ENCODE measurements at places on chromosomes 2 and 18.

GRCh38 chr2:43363120-43363519 lies 136.7 kb upstream of the ZFP36L2 start:
- no peak for DNase-seq

DNA sequence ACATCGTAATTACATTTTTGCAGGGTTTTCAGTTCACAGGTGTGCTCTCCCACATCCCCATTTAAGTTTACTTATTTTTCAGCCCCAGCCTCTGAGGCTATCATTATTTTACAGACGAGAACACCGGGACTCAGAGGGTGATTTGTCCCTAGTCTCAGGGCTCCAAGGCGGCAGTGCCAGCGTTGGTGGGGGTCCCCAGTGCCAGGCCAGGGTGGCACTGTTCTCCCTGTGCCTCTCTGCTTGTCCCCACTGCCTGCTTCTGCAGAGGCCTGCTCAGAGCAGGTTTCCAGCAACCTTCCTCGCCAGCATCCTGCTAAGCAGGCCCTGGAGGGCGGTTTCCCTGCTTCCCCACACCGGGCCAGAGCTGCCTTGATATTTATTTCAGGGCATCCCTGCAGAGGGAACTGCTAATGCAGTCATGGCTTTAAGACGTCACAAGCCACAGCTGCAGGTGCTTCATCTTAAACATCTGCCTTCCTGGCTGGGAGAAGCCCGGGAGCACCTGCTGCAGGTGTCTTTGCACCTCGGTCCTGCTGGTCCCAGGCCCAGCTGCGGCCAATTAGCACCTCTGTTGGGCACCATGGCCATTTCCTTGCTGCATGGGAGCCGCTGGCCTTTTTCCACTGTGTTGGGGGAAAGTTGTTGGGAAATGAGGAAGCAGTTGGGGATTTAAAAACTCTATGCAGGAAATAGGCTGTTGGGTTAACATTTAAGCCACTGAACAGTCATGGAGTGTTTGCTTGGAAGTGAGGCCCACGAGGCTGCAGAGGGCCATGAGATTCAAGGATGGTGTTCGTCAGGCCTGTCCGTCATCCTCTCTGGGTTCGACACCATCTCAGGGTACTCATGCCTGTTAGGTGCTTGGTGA lies 22.8 kb downstream of the HPCAL1 start:
- DNase-seq: no peak

GRCh38 chr2:85235281-85235680 lies 92.5 kb downstream of the TGOLN2 start:
- DNase-seq: no peak

DNA sequence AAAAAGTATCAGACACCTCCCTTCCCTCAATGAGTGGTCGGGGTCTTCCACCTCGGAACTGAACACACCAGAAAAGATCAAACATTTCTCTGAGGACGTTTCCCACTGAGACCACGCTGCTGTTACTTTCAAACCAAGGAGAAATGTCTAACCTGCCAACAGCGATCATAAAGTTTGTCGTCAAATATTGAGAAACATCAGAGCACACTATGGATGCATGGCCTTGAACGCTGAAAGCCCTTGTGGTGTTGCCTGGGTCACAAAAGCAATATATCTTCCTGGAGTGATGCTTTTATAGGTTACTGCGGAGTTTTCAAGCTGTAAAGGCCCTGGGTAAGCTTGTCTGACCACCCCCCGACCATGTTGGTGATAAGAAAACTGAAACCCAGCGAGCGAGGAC lies 70.2 kb upstream of the ID2 start:
- no peak for DNase-seq

DNA sequence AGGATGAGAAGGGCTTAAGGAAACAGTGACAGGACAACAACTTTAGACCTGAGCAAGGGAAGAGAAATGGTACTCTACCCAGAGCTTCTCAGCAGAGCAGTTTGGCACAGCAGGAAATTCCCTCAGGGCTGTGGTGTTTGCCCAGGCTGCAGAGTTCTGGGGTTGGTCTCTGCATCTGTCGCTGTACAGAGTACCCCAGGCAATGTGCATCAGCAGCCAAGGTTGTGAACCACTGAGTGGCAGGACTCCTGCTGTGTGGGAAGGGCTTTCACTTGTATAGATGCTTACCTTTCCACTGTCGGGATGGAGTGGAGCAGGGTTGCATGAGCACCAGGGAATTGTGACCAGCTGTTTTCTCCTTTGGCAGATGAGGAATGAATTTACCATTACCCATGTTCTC lies 21.2 kb downstream of the STAMBP start:
- DNase-seq: no peak

DNA sequence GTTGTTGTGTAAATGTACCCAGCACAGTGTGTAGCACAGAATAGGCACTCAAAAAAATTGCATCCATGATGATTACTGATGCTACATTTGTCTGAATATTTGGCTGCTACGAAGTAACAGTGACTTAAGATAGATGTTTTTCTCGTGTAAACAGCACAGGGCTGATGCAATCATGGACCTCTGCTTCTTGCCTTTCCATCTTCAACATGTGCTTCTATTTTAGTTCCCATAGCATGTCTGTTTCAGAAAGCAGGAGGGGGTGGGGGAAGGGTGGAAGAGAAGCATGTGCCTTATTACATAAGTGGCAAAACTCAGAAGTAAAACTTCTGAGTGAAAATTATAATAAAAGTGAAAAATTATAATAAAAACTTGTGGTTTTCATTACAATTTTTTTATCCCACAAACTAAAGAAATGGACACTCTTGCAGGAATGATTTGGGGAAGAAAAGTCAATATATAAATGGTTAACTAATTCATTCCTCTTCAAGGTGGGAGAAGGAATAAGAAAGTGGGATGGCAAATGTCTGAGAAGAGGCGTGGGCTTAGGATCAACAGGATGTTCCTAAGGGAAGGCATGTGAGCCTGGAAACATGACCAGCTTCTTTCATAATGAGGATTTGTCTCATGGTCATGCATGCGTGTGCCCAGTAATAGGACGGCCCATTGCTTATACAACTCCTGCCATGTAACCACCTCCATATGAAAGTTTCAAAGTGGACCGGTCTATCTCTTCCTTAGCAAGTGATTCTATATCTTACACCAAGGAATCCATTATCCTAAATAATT lies 27.2 kb downstream of the CCBE1 start:
- DNase-seq: no peak

- no peak for DNase-seq
Measured at GRCh38 chr18:22172594-22173049, 3.2 kb downstream of the GATA6 start.

- peak; percentile 55 for DNase-seq
Measured at GRCh38 chr18:75207310-75208154, 1.4 kb downstream of the PTGR3 start.

DNA sequence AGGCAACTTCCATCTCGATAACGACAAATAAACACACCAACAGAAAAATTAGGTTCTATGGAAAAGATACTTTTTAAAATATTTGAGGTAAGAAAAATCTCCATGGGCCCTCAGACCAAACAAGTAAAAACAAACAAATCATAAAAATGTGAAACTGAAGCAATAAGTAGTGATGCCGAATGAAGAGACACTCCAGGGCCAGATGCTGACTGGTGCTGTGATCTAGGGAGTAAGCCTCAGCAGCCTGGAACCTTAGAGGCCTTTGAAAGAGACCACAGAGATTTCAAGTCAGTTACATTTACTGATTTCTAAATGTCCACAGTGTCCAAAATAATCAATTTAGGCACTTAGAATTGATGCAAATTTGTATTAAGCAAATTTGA lies 1144.7 kb downstream of the CNTNAP5 start:
- DNase-seq: no peak

- DNase-seq: no peak
Measured at GRCh38 chr18:77071061-77071460, 61.5 kb downstream of the MBP start.

DNA sequence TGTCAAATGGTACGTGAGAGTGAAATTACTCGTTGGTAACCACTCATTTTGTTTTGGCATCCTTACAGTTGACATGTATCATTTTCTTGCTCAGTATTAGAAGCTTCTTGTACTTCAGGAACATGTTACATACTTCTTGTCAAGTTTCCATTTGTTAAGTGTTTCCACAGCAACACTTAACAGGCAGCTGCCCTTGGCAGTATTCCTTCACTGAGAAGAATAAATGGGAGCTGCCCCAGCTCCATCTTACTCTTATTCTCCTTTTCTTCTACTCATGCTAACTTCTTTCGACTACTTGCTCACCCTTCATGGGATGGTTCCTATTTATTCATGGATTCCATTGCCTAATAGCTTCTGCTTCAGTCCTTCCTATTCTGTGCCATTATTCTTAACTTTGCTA lies 60.1 kb upstream of the TUBA3E start:
- DNase-seq: no peak

- DNase-seq: peak; percentile 69
Measured at GRCh38 chr18:48445540-48445939, 36.4 kb upstream of the ZBTB7C start.

DNA sequence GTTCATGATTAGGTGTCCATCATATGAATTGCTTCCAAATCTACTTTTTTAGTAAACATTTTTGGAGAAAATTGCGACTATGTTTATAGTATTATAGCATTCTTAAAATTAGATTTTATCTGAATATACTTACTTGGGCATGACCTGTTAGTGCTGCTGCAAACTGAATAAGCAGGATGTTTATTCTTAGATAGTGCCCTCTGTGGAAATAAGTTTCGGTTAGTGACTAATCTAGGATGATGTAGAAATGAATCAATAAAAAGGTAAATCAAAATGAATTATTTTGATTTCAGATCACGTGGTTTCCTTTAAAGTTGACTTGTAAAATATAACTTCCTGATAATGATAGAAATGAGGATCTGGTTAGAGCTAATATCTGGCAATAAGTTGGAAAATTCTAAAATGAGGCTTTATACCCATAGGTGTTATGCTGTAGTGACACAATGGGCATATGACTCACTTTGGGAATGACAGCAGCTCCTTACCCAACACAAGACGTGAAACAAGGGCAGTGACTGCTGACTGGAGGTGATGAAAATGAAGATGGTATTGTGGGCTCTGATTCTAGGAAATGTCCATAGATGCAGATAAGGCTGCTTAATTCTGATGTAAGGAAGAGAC lies 165.8 kb upstream of the TCF4 start:
- DNase-seq: no peak

DNA sequence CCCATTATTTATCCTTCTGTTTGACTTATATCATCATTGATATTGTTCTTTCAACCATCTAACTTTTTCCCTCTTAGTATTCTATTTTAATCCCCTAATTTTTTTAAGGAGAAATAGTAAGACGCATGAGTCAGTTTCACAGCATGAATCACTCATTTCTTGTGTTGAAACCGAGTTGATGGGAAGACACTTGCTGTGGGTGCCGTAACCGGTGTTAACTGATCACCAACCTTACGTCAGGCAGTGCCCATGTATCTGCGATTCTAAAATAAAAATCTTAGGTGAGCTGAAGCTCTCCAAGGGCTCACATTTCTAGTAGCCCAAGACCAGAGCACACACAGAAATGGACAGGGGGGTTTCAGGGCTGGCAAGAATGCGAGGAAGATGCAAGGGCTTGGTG lies 348.1 kb downstream of the GALR1 start:
- no peak for DNase-seq

DNA sequence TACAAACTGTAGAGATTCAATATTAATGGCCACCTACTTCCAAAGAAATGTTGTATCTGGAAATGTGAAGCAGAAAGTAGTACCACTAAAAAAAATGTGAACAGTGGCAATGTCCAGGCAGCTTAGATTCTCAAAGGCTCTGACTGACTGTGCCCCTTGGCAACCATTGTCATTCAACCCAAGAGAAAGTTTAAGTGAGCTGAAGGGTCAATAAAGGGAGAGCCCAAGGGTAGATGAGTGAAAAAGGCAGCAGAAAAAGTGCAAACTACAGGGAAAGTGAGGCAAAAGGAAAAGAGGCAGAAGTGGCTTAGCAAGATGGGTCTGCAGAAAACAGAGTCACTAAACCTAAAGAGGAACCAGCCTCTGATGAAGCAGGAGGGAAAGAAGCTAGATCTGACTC lies 802.9 kb downstream of the CPS1 start:
- DNase-seq: no peak

- no peak for DNase-seq
Measured at GRCh38 chr2:222792001-222792611, 68.7 kb upstream of the ACSL3 start.

DNA sequence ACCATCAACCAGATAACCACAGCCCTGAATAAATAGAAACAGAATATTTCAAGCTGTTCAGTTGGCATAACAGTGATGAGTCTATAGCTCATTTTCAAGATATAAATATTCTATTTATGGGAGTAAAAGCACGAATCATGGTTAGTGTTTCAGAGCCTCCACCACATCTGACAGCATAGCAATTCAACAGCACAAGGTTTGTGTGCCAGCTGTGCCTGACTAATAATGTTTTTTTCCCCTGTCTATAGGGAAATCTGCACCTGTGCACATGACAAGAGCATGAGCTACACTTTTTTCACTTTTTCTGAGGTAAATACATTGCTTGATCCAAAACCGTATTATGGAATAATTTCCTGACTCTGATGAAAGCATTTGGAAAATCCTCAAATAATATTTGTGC lies 251.3 kb downstream of the RPIA start:
- DNase-seq: no peak

DNA sequence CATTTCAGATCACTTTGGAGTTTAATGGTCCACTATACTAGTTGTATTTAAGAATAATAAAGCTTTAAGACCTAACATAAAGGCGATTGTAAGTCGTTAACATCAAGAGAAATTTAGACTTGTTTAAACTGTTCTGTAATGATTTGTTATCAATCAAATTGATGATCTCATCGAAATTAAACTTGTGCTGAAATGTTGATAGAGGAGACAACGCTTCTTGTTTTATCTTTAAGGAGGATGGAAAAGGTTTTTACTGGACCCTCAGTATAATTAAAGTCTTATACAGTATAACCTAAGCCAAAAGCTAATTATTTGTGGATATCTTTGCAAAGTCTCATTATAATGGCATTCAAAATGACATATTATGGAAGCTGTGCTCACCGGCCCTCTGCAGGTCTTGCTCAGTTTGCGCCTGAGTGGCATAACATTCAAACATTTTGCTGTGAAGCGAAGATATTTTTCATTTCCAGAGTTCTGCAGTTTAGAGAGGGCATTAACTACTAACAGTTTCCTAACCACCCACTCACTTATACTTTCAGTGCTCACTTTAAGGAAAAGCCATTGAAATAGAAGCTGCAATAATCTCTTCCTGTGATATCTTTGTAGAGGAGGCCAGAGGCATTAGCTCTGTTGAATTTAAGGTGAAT lies 1.4 kb upstream of the SERTAD2 start:
- DNase-seq: peak; percentile 46

GRCh38 chr18:21262244-21262643 lies 20.2 kb downstream of the GREB1L start:
- DNase-seq: no peak

- DNase-seq: no peak
Measured at GRCh38 chr18:74303936-74304335, 11.7 kb upstream of the C18orf63 start.

- no peak for DNase-seq
Measured at GRCh38 chr18:24632158-24632988, 171.9 kb downstream of the HRH4 start.

DNA sequence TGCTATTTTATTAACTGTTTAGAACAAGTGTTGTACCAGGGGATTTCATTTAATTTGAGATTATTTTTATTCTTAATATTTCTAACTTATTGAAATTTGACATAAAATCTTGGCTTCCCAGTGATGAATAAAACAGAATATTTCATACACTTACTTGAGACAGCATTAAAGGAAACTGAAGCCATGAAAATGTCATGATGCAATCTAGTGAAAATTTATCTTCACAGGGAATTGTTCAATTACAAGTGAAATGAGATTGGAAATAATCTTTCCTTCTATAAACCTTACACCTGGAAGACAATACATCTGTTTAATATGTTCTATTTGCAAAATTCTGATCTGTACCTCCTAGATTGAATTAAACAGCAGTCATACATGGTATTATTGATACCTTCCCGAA lies 511.0 kb upstream of the CDH7 start:
- no peak for DNase-seq
